Activated naive CD4-positive, alpha-beta T cell (primary cell): ENCODE measurements at places on chromosomes 7 and 10.

DNA sequence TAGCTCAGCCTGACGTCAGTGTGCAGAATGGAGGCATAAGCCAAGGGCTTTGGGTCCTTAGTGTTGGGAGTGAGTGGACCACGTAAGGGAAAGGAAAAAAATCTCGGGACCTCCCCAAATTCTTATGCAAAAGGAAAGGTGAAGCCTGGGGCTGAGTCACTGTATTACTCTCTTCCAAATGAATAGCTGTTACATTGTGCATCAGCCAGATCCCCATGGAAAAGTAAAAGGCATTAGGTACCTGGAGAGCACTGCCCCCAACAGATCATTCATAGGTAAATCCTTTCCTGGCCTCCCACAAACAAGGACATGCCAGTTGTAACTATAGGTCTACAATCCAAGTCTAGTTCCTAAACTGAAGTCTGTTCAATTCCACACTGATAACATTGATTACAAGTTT, 170.5 kb downstream of the C1GALT1 start:
- no peak for DNase-seq

GRCh38 chr10:86333826-86334487, 32.6 kb downstream of the GRID1 start:
- DNase-seq = no peak

- DNase-seq = no peak
Measured at GRCh38 chr7:80809545-80809944, 109.3 kb downstream of the SEMA3C start.

DNA sequence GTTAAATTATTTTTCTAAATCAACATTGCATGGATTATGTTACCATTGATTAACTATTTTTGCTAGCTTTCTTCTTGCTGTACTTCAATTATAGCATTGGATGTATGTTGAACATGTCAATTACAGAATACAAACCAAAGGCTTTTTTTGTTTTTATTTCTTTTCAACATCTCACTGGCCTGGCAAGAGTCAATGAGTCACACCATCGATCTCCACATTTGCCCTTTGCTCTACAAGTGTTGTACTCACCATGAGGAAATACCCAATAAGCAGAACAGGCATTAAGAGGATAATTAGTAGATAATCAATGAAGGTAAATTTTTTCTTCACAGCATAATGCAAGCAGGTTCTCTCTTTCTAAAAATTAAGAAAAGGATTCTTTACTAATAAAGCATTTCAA, 23.3 kb downstream of the ANKRD22 start:
- DNase-seq = no peak

DNA sequence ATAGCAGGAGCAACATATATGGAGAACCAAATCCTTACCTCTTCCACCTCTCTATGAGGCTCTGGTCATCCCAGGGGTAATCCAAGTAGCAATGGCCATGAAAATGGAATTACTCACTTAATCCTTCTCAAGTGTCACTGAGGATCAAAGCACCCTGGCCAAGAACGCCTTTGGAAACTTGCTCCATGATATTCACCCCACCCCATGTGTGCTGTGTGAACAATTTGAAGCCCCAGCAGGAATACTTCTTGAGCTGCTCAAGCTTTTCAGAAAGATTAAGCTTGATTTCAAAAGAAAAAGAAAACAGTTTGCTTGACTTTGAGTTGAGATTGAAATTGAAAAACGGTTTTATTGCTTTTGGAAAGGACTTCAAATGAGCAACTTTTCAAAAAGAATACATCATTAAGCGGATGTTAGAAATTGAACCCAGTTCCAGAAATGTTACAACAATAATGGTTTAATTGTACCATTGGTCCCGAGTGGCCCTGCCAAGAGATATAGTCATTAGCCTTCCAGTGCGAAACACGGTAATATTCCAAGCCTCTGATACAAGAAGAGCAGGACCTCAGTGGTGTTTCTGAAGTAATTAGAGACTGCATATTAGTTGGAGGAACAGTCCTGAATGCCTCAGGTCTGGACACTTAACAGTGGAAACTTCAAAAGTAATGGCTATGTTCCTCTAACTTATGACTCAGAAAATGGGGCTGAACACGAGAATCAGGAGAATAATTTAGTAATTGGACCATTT, 208.1 kb downstream of the NEBL start:
- DNase-seq = no peak

GRCh38 chr10:60729106-60729505, 49.2 kb upstream of the CDK1 start:
- no peak for DNase-seq

DNA sequence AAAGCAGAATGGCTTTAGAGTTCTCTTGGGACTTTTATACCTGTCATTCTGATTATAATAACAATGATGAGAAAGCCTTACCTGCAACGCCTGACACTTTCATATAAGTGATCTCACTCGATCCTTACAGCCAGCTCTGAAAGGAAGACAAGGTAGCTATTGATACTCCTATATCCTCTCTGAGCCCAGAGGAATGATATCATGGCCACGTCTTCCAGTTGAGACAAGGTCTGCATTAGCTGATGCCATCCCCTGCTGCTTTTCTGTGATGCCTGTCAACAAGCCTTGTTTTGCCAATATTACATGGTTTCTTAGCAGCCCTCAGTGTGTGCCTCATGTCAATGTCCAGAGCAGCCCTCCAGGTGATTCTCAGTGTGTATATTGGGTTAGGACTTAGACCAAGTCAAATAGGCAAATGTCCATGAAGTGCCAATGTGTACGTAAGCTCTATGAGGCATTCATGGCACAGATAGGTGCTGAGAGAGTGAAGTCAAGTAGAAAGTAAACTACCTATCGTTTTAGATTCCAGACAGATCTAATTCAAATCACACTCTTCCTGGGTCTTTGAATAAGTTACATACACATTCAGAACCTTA, 405.9 kb downstream of the ADRA2A start:
- DNase-seq = no peak

GRCh38 chr10:46074196-46074946, 28.3 kb upstream of the MSMB start:
- DNase-seq = no peak

- no peak for DNase-seq
Measured at GRCh38 chr7:130867039-130867438, 133.0 kb upstream of the KLF14 start.

- no peak for DNase-seq
Measured at GRCh38 chr7:15015545-15016314, 113.2 kb upstream of the DGKB start.

DNA sequence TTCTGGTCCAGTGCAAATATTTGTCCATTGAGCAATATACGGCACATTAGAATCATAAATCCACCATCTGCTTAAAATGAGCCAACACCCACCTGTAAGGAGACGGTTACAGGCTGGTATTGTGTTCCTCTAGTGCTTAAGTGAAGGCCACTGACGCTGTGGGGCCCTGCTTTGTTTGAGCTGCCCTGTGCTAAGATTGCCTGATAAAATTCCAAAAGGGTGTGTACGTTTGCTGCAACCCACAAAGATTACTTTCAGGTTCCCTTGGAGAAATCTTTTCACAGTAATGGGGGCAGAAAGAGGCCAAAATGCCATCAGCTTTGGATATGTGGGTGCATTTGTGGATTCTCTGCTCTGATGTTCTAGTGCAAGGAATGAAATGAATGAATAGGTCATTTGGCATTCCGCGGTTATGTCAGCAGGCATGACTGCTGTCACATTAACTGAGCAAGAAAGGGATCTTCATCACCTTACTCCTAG, 34.4 kb downstream of the AGR3 start:
- no peak for DNase-seq

GRCh38 chr10:29142516-29143314, 146.2 kb upstream of the LYZL1 start:
- no peak for DNase-seq

GRCh38 chr10:89582022-89582421, 46.6 kb upstream of the SLC16A12 start:
- DNase-seq = no peak

DNA sequence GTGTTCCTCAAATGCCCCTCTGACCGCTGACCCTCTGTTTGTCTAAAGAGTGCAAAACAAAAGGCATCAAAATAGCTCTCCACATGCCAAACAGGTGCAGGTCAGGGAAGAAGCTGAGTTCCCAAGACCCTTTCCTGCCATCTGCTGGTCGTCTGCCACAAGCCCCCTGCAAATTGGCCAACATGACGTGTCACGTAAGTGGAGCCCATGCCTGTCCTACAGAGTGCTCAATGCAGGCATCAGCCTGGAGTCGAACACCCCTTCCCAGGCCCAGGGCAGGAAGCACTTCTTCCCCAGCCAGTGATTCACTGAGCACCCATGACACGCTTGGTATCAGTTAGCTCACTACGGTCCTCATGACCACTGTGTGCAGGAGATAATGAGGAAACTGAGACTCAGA, 14.1 kb downstream of the TMEM72 start:
- DNase-seq = no peak

- no peak for DNase-seq
Measured at GRCh38 chr10:62769574-62770242, 34.8 kb upstream of the ADO start.

- DNase-seq = no peak
Measured at GRCh38 chr10:29668628-29669027, 33.9 kb upstream of the SVIL start.

- peak; percentile 20 for DNase-seq
Measured at GRCh38 chr7:100632951-100633717, 8.2 kb downstream of the TFR2 start.

DNA sequence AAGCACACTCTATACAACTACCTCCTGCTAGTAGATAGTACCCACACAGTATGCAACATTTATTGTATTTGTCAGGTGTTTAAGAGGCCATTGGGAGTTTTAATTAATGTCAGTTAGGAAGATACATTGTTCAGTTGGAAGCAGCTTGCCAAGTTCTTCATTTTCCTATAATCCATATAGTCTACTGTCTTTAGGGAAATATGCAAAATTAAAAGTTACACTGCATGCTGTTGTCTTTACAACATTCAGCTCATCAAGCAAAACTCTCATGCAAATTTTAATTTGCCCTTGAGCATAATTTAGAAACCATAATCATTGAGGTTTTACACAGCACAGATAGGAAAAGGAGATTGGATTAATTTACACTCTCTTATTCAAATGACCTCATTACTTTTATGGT, 17.4 kb downstream of the FOXP2 start:
- no peak for DNase-seq

DNA sequence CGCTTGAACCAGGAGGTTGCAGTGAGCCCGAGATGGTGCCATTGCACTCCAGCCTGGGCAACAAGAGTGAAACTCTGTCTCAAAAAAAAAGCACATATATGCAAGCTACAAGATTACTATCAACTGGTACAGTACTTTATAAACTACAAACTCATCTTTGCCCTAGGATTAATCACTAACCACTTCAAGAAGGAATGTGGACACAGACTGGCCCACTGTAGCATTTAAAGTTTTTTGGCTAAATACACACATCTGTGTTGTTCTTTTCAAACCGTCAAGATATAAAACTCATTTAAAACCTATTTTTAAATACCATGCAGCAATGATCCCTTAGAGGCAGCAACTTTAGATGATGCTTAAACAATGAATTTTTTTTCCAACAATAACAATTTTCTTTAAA, 205.4 kb downstream of the IMMP2L start:
- no peak for DNase-seq

- DNase-seq = no peak
Measured at GRCh38 chr10:99340650-99341049, 11.5 kb downstream of the CNNM1 start.

- no peak for DNase-seq
Measured at GRCh38 chr10:98642281-98642680, 195.5 kb upstream of the HPS1 start.

DNA sequence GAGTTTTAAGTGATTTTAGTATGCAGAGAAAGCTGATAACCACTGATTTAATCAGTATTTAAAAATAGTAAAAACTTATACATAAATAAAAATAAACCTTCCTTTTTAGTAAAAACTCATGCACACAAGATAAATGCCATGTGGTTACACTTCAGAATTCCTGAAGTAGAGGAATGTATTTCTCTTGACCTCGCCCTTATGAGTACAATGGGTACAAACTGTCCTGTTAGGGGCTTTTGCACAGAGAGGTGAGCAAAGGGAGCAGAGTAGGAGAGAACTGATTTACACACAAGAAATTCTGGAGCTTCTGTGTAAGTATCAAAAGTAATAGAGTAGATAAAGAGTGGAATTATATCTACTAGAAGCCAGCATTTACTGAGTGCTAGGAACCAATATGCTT, 279.6 kb downstream of the PPP1R3A start:
- no peak for DNase-seq

- DNase-seq = no peak
Measured at GRCh38 chr10:43231523-43232078, 35.3 kb downstream of the RASGEF1A start.

- DNase-seq = no peak
Measured at GRCh38 chr7:138919911-138920310, 61.3 kb downstream of the KIAA1549 start.

- DNase-seq = no peak
Measured at GRCh38 chr7:5525271-5526099, 101.9 kb upstream of the TNRC18 start.

DNA sequence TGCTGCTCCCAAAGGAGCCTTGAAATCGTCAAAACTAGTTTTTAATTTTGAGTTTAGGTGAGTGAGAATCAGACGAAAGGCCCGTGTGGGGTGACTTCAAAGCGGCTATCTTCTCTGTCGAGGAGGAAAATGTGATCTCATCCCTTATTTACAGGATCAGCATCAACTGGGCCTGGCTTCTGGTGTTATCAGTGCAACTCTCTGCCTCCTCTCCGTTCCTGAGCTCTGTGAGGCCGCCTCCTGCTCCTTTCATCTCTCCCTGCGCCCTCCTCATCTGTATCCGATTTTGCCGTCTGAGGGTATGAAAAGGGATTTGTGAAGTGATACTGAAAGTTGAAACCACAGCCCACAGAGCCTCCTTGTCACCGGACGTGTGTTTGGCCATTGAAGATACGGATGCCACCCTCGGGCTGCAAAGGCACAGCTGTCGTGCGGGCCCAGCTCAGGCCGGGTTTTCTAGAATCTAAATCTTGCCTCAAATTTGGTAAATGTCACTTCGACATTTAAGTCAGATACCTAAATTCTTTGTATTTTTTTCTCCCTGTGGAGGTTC, 408.7 kb upstream of the ADARB2 start:
- no peak for DNase-seq

- DNase-seq = no peak
Measured at GRCh38 chr10:122669842-122670241, 29.8 kb downstream of the C10orf120 start.
